Mammary epithelial cell (primary cell): ENCODE measurements at places on chromosomes 11 and 22.
A peak's percentile ranks its signal among the peaks of the same experiment; 100 is the strongest.

- peak; percentile 65 for DNase-seq
Measured at GRCh38 chr11:67356864-67357561, 3.7 kb upstream of the POLD4 start.

GRCh38 chr11:66643745-66644437, 5.4 kb downstream of the RBM4 start:
- DNase-seq: no peak

DNA sequence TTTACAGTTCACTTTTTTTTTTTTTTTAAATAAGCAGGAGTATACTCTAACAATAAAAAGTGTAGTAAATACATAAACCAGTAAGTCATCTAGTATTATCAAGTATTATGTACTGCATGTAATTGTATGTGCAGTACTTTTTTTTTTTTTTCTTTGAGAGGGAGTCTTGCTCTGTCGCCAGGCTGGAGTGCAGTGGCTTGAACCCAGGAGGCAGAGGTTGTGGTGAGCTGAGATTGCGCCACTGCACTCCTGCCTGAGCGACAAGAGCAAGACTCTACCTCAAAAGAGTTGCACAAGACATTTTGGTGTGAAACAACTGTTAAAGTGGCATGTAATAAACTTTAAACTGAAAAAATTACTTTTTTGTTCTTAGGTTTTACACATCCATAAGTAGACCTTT, 16.7 kb downstream of the BCL2L13 start:
- no peak for DNase-seq

- DNase-seq: no peak
Measured at GRCh38 chr11:44065161-44065661, 859 bp upstream of the ACCS start.

DNA sequence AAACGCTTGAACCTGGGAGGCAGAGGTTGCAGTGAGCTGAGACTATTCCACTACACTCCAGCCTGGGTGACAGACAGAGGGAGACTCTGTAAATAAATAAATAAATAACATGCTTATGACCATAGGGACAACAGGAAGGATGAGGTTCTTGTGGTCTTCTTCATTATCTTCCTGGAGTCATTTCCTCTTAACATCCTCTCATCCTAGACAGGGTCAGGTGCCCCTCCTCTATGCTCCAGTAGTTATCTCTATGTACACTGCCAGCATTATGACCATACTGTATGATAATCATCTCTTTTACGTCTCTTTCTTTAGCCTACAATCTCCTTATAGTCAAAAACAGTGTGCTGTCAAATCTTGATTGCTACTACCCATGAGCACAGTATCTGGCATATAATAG, 17.7 kb downstream of the RAB30 start:
- no peak for DNase-seq

DNA sequence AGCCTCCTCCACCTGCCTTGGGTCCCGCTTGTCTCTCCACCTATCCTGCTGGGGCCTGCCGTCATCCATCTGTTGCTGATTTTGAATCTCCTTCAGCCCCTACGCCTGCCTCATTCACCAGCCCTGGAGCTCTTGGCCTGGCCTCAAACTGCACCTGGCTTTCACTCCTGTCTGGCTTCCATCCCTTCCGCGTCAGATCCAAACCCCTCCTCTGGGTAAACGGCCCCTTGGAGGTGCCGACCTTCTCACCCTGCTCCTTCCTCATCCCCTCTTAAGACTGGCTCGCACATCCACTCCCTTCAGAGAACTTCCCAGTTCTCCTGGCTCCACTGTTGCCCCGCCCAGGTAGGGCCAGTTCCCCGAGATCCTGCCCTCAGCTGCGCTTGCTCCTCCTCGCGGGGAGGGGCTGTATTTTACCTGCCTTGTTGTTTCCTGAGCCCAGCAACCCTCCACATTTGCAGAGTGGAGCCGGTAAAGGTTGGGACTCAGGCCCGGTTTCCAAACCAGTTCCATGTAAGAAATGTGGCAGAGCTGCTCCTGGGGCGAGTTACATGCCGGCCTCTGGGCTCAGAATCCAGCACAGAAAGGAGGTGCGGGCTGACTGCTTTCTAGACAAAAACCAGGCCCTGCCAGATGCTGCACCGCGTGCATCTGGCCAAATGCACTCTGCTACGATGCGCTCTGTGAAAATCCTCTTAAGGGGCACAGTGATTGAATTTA, 13.9 kb upstream of the SHANK2 start:
- DNase-seq: no peak

GRCh38 chr11:24773322-24773721, 276.5 kb downstream of the LUZP2 start:
- DNase-seq: peak; percentile 3

- DNase-seq: no peak
Measured at GRCh38 chr11:102012946-102013345, 34.3 kb upstream of the CFAP300 start.

DNA sequence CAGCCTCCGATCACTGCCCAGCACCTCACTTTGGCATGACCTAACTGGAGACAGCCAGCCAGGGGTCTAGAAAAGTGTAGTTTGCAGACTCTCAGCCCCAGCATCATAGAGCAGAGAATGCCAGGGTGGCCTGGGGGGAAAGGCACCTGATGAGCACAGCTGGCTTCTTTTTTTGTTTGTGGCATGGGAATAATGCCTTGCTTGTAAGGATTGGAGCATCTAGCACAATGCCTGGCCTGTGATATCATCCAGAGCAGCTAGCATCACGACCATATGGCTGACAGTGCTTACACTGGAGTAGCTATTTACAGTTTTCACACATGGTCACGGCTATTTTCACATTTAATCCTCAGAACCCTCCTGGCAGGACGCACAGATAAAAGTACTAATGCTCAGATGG, 594.8 kb upstream of the B3GAT1 start:
- no peak for DNase-seq

GRCh38 chr11:123718063-123718462, 23.4 kb downstream of the ZNF202 start:
- peak; percentile 5 for DNase-seq

DNA sequence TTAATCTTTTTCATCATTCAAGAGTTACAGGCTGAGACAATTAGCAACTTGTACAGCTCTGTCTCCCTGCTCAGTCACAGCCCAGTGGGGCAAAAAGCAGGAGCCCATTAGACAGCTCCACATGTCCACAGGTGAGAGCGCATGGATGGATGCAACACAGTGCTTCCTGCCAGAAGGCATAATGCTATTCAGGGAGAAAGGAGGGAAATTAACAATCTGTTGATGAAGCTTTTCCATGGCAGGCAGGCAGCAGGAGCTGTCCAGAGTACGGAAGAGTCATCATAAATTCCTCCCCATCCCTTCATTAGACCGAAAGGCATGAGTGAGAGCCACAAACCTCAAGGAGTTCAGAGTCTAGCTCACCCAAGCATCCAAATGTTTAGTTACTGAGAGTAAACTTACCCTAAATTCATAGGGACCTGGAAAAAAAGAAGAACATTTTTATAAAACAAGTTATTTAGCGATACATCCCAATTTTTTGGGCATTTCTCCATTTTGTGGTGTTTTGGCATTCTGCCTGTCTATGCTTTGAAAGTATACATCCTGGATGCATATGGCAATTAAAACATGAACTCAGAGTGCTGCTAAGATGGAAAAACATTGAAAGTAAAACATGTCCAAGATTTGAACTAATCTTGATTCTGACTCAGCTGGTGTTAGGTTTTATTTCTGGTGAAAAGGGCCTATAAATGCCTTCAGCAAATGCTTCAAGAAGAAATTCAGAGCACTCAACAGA, 428.1 kb downstream of the OPCML start:
- DNase-seq: no peak

DNA sequence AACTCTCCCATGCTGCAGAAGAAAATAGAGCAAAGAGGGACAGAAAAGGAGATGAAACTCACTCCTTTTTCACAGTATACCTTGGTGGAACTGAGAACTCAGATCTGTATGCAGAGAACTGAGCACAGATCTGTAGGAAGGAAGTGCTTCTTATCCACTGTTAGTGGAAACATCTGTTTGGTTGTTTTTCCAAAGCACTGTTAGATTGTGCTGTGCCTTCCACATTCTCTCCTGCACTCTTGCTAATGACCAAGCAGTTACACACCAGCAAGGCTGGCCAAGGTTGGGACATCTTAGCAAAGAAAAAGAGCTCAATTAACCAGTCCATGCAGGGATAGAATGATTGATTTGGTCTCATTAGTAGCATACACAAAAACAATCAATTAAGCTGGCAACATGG, 20.1 kb upstream of the SIK2 start:
- no peak for DNase-seq

GRCh38 chr11:3781423-3781822, 15.9 kb downstream of the NUP98 start:
- DNase-seq: peak; percentile 61

DNA sequence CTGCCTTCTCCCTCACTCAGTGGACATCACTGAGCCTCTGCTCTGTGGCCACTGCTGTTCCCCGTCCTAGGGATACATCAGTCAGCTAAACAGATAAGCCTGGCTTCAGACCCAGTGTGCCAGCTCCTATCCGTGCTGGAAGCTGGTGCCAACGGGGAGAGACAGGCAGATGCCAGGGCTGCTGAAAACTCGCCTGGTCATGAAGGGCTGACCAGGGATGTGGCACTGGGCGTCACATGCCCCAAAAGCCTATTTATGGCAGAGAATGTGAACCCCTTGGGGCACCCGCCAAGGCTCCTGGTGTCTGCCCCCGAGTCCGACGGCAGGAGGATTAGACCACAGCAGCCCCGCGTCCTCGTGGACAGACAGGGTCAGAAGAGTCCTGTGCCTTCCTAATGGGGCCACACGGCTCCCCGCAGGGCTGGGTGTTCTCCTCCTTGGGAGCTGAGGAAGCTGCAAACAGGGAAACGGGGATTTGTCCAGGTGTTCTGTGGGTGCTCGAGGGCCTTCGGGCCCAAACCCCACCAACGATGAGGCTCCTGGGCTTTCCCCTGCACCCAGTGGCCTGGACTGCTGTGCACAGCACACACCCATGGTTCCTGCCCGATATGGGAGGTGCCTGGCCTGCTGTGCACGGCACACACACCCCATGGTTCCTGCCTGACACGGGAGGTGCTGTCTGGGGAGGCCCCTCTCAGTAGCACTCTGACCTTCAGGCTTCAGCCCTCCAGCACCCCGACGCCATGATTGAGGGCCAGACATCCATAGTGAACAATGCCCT, 19.9 kb downstream of the ANO1 start:
- DNase-seq: no peak

- DNase-seq: no peak
Measured at GRCh38 chr11:5289696-5290095, 12.1 kb downstream of the OR51B4 start.

GRCh38 chr11:82305123-82305522, 428.5 kb downstream of the FAM181B start:
- DNase-seq: no peak

DNA sequence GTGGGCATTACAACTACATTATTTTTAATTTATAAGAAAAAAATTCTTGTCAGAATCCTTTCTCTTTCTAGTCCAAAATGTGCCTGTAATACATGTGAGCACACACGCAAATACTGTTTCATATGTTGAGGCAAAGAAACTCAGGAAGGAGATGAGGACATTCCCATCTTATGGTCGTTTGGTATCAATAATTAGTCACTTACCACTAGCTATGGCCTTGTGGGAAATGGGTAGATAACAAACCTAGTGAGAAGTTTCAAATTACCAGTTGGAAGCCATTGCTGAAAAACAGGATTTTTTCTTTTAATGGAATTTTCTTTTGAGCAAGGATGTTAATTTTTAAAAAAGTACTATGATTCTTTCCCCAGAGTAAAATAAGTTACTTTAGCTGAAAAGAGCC, 25.7 kb downstream of the AMOTL1 start:
- peak; percentile 63 for DNase-seq

GRCh38 chr11:75537740-75538139, 12.0 kb upstream of the GDPD5 start:
- no peak for DNase-seq

- DNase-seq: no peak
Measured at GRCh38 chr11:72237112-72237931, 6.7 kb downstream of the PHOX2A start.

- DNase-seq: no peak
Measured at GRCh38 chr22:31160328-31160978, 471 bp downstream of the RNF185 start.

- DNase-seq: no peak
Measured at GRCh38 chr11:35414311-35414710, 5.0 kb downstream of the SLC1A2 start.

DNA sequence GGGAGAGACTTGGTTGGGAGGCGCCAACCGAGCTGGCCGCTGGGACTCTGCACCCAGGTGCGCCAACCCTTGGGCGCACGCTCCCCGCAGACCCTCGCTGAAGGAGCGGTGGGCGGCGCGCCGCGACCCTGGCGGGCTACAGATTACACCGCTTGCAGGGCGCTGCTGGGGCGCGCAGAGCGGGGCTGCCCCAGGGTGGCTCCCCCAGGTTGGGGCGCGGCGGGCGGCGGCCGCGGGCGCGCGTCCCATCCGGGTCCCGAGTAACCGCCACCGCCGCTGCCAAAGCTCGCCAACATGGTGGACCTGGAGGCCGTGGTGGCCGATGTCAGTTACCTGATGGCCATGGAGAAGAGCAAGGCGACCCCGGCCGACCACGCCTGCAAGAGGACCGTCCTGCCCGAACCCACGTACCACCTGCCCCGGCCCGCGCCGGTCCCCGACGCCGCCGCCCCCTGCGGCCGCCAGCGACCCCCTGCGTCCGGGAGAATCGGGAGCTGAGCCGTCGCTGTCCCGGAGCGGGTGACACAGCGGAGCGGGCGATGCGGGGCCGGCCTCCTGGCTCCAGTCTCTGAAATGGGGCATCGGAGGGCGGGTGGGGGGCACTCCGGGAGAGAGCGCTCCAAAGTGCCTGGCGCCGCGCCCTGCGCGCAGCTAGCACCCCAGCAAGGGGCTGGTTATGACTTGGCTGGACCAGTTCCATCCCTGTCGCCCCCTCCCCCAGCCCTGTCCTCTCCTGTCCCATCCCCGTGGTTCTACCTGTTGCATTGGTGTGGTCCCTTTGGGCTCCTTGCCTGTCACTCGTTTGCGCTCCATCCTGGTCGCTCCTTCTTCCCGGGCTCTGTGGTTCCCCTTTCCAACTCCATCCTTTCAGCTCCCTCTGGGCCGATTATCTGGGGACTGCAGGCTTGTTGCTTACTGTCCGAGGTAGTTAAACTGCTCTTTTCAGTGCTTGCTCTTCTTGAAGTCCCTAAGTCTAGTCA, 143.3 kb upstream of the GRK3 start:
- DNase-seq: no peak

- DNase-seq: no peak
Measured at GRCh38 chr11:133844217-133844616, 1.1 kb downstream of the SPATA19 start.

DNA sequence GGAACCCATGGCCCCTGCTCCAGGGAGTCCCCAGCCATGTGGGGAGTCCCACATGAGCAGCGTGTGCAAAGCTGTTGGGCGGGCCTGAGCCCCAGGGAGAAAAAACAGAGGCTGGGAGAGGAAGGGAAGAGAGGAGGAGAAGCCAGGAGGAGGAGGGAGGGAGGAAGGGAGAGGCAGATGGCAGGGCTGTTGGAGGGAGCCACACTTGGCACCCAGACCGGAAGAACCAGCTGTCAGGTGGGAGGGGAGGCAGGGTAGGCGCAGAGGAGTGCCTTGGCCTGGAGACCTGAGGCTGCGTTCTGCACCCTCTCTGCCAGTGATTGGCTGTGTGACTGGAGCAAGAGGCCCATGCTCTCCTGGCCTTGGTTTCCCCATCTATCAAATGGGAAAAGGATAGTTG, 6.7 kb downstream of the SYNGR1 start:
- no peak for DNase-seq

GRCh38 chr22:48654492-48654891, 1173.2 kb downstream of the BRD1 start:
- DNase-seq: no peak
